ENCODE measurements at places on chromosomes 16 and 17.

- DNase-seq, result no peak
These were observed 125.4 kb downstream of the MAP2K6 start for GRCh38 chr17:69539781-69540319.

DNA sequence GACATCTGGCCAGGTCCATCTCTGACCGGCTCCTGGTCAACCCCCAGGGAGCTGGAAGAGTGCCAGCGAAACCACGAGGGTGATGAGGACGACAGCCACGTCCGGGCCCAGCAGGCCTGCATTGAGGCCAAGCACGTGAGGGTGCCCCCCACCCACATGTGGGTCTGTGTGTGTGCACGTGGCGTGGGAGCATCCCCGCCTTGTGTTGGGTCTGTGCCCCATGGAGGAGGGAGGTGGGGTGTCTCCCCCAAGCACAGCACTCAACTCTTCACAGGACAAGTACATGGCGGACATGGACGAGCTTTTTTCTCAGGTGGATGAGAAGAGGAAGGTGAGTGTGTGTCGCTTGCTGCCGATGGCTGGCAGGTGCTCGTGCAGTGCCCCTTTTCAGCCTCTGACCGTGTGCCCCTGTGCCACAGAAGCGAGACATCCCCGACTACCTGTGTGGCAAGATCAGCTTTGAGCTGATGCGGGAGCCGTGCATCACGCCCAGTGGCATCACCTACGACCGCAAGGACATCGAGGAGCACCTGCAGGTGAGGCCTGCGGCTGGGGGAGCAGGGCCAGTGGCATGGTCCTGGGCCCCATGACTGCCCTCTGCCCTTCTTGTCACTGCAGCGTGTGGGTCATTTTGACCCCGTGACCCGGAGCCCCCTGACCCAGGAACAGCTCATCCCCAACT is 1.7 kb downstream of the STUB1 start:
- DNase-seq, result no peak

- no peak for DNase-seq
These were observed 1.2 kb upstream of the C17orf99 start for GRCh38 chr17:78144736-78145641.

DNA sequence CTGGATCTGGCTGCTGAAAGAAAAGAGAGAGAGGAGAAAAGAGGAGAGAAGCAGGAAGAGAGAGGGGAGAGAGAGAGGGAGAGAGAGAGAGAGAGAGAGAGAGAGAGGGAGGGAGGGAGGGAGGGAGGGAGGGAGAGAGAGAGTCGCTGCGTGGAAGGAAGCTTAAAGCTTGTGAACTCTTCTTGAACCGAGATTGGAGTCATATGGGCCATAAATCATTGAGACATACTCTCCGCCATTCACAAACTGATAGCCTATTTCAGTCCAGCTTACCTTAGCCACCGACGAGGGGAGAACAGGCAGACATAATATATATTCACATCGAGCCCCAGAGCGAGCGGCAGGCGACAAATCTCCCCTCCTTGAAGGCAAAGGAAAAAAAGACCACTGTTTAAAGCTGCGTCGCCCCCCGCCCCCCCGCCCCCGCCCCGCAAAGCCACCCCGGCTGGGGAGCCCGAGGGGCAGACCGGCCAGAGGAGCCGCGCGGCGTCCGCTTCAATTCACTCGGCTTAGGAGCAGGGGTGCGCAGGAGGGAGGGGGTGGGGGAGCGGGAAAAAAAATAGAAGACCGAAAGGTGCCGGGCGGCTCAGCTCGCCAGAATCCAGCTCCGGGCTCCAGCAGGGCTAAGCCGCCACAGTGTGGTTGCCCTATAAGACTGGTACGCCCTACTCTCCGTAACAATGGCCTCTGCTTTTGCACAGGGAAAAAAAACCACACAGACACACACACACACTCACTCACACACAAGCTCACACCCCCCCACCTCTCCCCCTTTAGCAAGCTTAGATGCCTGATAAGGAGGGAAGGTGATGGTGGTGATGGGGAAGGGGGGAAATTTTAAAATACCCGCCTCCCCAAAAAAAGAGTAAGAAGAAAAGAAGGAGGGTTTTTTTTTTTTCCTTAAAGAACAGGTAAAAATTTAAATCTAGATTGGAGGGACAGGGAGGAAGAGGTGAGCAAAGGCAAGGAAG is 10.6 kb upstream of the HOXB2 start:
- DNase-seq, result peak; percentile 92

DNA sequence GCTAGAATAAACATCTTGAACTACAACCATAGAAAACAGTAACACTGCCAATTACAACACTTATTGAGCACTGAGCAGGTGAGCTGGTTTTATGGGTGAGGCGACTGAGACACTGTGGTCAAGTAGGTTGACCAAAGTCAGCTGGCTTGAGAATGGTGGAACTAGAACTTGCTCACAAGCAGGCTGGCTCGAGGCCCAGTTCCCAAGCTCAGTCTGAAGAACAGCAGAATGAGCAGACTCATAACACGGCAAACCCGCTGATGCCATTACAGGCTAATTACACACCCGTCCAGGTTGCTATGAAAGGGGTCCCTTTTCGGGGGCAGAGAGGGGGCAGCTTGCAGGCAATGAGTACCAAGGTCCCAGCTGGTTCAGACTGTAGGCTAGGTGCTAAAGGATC is 6.5 kb downstream of the ZZEF1 start:
- DNase-seq, result no peak

- DNase-seq, result no peak
These were observed 90.5 kb downstream of the C16orf78 start for GRCh38 chr16:49464093-49464492.

DNA sequence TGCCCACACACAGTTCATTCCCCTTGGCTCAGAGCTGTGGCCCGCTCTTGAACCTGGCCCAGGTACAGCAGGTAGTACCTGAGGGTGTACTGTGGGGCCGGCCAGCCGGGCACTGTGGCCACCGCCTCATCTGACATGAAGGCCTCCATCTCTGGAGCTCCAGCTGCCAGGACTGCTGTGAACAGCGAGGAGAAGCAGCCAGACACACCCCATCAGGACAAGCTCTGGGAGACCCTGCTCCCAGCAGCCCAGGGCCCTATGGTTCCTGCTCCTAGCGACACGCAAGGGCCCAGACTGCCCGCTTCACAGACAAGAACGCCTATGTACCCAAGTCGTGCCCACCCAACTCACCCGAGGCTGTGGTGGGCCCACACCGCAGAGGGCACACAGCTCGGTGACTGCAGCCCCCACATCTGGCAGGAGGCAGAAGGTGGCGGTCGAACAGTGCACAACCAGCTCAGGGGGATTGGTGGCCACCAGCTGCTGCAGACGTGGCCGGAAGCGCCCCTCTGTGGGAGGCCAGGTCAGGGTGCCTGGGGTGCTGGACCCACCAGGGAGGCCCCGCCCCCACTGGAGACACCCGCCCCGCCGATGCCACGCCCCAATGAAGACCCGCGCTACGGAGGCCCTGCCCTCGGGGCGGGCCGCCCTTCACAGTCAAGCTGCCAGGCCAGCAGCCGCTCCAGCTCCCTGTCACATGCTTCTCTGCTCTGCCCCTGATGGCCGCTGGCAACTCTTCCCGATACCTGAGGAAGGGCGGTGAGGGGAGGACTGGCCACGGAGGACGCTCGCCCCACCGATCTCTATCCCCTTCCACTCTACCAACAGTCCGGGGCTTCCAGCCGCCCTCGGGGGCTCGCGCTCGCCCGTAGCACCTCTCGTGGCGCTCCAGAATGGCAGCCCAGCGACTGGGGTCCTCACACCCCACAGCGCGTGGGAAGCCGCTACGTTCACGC is 1.1 kb upstream of the STUB1 start:
- DNase-seq, result peak; percentile 69

- DNase-seq, result no peak
These were observed 26.0 kb downstream of the TAC4 start for GRCh38 chr17:49821916-49822315.

- peak; percentile 53 for DNase-seq
These were observed 6.8 kb downstream of the AXIN2 start for GRCh38 chr17:65554553-65555223.

DNA sequence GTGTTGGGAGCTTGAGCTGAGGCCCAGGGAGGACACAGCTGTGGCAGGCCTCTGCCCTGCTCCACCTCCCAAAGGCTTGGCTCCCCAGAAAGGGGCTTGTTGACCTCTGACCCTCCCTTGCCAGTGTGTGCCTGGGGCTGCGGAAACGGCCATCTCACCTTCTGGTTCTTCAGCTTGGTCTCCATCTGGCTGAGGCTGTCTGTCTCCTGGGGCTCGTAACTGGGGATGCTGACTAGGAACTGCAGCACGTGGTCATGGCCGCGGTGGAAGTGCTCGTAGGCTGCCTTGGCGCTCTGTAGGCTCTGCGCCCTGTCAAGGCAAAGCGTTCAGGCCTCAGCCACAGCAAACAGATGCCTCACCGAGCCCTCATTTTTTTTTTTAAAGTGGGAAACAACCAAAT is 42.7 kb downstream of the UBN1 start:
- no peak for DNase-seq

- no peak for DNase-seq
These were observed 44.9 kb downstream of the SSH2 start for GRCh38 chr17:29885031-29885640.

- no peak for DNase-seq
These were observed 1.4 kb upstream of the VAMP2 start for GRCh38 chr17:8163978-8164814.

GRCh38 chr17:77635176-77635575 is 323.3 kb upstream of the TNRC6C start:
- no peak for DNase-seq

DNA sequence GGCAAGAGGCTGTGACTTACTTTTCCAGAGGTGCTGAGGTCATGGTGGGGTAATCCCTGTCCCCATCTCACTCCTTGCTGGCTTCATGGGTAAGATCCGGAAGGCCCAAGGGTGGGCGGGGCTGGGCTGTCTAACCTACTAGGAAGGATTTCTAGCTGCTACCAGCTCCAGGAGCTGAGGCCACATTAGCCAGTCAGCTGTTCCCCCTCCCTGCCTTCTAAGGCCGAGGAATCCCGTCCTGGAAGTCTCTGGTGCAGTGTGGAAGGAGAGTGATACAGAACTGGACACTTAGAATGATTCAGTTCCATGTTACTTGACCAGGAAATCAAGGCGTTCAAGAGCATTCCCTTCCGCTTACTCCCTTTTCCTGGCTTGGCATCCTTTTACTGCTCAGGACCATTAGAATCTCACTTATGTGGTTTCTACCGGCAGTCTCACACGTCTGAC is 8.9 kb downstream of the GNGT2 start:
- no peak for DNase-seq

GRCh38 chr16:88743693-88744576 is 37.6 kb downstream of the CTU2 start:
- peak; percentile 61 for DNase-seq

- DNase-seq, result no peak
These were observed 9.4 kb downstream of the KIAA0513 start for GRCh38 chr16:85037050-85037410.

DNA sequence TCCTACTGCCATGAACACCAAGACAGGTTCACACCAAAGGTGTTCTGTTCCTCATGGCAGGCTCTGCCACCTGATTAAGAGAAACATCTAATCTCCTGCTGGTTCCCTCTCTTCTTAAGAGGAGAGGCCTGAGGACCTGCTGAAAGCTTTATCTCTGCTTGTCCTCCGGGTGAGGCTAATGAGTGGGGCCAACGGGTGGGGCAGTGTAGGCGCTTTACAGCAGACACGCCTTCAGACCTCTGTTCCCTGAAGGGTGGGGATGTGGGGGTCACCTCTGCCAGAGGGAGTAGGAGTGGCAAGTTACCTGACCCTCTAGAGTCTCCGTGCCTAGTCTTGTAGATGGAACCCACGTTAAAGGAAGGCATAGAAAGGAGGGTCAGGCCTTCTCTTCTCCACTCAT is 4.2 kb upstream of the MRM1 start:
- DNase-seq, result no peak

DNA sequence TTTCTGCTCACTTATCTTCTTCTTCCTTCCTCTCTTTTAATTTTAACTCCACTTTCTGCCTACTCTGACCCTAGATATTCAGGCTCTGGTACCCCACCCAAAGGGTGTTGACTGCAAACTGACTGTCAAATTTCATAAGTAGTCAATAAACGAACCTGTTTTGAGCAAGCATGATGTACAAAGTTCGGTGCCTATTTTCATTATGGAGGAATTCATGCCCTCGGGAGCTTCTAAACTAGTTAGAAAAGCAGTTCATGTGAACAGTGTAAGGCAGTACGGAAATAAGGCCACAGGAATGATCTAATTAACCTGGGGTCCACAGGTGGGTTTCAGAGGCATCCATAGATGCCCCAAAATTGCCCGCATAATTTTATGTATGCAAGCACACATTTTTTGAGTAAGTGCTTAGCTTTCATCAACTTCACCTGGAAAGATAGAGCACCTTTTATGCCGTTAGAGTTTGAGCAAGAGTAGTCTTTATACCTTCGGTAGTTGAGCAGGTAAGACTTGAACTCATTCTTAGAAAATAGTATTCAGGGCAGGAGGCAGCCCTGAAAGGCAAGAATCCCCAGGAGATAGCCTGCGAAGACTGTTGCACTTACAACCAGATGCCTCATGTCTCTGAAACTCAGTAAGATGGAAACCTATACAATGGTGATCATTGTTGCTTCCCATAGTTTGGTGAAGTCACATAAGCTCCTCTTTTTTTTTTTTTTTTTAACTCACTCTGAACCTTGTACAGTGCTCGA is 36.6 kb upstream of the TBX2 start:
- DNase-seq, result no peak

DNA sequence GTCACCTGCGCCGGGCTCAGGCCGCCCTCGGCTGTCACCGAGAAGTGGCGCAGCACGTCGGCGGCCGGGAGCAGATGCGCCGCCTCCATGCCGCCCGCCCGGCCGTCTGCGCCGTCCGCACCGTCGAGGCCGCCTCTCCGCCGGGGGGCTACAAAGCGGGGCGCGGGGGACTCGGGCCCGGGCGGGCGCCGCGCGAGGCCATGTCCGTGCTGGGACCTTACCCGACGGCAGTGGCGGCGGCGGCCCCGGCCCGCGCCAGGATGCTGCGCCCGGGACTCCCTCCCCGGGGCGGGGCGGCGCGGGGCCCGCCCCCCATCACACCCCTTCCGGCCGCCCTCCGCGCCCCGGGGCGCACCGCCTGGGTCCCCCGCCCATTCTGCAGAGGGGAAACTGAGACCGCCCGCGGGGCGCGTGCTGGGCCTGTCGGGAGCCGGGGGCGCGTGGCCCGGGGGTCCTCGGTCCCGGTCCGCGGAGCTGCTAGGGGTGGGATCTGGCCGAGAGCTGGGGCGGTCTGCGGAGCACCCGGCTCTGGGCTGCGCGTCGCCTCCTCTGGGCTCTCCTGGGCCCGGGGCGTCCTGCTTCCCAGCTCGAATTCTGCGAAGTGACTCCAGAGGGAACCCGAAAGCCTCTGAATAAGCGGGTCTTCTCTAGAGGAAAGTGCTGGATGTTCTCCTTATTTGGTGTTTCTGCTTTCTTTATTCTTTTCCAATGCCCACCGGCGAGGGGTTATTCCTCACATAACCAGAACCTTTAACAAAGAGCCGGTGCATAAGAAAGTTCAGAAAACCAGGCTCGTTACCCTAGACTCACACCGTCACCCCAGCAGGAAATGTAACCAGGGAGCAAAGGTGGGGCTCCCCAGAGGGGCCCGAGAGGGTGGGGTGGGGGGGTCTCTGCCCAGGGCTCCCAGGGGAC is at the start of gene ATP2A3:
TSS of gene ATP2A3 (minus strand) at position 235 of the 915 bp plus-strand sequence. CDS start at position 89, 146 bp downstream.
- no peak for DNase-seq

DNA sequence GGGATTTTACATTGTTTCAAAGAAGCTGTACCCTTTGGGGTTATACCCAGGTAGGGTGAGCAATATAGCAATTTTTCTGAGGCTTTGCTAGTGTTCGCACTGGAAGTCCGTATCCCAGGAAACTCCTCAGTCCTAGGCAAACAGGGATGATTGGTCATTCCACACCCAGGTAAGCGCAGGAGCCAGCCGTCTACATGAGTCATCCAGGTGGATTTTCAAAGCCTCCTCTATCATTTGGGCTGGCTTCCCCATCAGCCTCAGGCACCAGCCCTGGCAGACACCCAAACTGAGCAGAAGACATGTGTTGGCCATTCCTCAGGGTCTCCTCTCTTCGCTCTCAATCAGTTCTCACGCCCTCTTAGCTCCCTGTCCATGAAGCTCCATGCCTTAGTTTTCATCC is 135.6 kb downstream of the AIPL1 start:
- no peak for DNase-seq

Measured in NCI-H1092 (cell line).